ENCODE measurements at places on chromosomes 6 and 20.

GRCh38 chr6:119197271-119197670, 118.8 kb upstream of the FAM184A start:
- no peak for DNase-seq

GRCh38 chr6:118902726-118903125, 8.8 kb downstream of the ASF1A start:
- no peak for DNase-seq

DNA sequence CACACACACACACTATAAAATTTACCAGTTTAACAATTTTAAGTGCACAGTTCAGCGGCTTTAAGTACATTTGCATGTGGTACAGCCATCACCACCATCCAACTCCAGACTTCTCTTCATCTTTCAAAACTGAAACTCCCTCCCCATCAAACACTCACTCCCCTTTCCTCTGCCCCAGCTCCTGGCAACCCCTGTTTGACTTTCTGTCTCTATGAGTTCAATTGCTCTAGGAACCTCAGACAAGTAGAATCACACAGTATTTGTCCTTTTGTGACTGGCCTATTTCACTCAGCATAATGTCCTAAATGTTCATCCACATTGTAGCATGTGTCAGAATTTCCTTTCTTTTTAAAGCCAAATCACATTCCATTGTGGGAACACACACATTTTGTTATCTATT, 302.8 kb upstream of the FOXQ1 start:
- no peak for DNase-seq

DNA sequence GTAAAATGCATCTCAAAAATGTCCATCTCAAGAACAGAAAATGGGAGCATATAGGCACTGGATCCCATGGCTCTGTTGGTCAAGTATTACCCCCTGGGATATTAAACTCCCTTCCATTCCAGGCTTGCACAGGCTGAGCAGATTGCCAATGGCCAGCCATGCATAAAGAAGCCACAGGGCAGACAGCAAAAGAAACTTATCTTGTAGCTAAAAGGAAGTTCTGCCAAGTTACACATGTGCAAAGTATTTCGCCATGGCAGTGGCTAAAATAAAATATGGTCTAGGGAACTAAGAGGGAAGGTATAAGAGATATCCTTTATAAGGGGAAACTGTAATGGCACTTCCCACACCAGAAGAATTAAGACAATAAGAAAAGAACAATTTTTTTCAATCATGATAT, 415.6 kb upstream of the BTBD3 start:
- DNase-seq, result no peak

DNA sequence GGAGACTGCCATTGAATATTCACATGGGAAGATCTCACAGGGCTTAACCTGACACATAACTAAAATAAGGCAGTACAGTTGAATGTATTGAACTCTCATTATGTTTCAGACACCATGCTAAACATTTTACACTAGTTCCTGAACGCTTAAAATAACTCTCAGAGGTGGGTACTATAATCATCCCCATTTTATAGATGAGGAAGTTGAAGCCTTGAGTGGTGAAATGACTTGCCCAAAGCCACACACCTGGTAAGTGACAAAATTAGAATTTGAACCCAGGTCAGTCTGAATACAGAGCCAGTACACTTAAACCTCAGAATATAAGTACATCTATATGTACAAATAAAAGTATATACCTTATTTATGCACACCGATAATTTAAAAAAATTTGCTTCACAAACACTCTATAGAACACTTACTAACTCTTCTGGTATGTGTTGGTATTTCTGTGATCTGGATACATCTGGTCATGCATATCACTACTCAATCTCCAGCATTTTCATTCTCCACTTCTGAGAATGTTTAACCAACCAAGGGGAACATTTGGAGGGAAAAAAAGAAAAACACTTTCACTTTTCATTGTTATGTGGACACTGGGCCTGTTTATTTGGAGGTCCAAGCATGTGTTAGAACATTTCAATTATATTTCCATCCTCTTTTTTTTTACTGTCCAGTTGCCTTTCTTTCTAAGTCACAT, 4.6 kb upstream of the BICRAL start:
- DNase-seq, result no peak

DNA sequence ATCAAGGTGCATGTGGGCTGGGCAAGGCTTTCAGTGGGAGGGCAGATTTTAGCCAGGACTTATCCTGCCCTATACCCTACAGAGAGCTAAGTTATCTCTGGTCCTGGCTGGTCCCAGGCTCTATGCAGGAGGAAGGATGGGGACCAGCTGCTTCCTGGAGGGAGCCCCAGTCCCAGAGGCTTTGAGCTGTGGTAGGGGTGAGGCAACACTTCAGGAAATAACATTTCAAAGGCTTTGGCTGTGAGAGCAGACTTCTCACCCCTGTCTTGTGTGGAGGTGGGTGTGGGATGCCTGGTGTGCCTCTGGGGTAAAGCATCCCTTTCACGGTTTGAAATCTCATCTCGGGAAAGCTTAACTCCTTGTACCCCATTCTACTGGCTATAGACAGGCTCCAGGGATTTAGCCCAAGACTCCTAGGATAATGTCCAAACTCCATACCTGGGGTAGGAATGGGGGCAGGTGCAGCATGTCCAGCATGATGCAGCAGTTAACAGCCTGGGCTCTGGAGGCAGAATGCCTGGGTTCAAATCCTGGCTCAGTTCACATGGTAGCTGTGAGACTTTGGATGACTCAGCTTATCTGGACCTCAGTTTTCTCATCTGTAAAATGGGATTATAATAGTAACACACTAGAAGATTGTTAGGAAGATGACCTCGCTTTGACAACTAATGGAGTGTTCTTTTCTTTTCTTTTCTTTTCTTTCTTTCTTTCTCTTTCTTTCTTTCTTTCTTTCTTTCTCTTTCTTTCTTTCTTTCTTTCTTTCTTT, 27.5 kb upstream of the SIRPA start:
- no peak for DNase-seq

DNA sequence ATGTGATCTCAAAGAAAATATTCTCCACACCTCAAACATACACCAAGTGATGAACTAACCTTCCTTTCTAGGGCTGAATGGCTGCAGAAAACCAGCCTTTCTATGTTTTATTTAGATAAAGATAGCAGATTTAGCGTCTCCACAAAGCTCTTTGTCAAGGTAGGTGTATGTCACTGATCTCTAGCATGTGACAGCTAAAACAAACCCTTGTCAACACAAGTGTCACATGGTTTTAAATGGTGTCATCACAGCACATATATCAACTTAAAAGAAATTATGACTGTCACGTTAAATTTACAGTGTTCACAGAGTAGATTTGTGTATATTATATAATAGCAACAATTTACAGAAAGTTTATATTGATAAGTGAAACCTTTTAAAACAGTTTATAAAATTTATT, 58.3 kb downstream of the TENT5A start:
- DNase-seq, result no peak

- DNase-seq, result no peak
Observed at GRCh38 chr6:121441477-121441876, 6.0 kb downstream of the GJA1 start.

DNA sequence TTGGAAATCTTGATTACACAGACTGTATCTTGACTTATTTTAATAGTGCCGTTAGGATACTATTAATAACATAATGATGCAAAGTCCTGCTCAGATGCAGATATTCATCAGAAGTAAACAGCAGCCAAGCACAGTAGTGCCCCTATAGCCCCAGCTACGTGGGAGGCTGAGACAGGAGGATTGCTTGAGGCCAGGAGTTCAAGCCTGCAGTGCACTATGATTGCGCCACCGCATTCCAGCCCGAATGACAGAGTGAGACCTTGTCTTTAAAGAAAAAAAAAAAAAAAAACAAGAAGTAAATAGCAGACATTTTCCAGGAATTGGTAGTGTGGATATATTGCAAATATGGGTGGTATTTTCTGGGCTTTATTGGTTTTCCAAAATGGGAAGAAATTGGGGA, 61.8 kb downstream of the TULP4 start:
- no peak for DNase-seq

DNA sequence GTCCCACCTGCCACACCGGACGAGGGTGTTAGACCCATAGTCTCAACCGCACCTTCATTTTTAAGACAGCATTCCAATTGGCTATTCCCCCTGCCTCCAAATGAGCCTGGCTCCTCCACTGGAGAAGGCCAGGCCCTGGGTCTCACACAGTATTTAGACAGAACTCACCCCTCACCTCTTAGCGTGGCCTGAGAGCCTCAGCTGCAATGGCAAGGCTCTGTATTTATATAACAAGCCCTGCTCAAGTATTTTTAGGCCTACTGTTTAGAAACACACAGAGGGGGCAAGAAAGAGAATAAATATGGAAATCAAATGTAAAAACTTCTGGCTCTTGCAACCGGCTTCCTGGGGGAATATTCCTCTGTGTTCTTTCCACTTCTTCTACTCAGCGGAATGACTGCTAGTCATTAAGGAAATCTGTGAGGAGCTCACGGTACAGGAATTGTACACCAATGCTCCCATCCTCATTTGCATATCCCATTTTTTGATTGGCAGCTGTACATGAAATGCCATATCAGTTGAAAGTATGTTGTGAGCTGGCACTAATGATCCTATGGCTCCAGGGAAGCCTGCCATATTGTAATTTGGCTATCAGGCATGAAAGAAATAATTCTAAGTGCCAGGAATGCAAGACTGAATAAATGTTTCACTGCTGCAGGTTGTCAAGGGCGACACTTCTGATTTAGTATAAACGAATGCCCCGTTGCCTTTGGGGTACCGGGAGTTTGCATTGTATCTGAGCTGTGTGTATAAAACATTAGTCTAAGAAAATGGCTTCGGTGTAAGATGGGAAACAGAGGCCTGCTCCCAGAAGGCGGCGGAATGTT, 207.5 kb downstream of the ZNF217 start:
- DNase-seq, result no peak

DNA sequence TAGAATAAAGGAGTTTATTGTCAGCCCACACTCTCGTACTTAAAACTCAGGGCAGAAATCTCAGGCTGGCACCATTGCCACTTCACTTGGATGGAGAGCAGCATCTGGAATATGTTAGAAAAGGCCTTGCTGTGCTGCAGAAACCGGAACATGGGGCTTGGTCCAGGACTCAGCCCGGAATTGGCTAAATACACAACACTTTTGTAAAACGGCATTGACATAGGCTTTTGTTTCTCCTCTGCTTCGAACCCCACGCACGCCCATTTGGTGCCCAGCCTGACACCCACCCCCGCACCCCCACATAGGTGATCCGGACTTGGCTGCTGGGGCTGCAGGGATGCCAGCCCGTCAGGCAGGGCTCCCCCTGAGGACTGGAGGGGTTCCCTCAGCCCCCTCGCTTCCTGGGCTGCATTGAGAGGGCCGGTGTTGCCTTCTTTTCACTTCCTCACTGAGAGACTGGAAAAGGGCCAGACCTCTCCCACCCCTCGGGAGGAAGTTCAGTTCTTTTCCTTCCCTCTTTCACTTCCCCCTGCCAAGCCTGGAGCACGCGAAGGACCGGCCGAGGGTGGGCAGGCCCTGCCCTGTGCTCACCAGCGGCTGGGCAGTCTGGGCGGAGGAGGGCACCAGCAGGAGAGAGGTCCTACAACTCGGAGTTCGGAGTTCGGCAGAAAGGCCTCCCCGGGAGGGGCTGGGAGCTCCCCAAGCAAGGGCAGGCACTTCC, 17.9 kb upstream of the CST3 start:
- DNase-seq, result no peak

GRCh38 chr6:70241031-70241430, 61.9 kb downstream of the COL9A1 start:
- no peak for DNase-seq

DNA sequence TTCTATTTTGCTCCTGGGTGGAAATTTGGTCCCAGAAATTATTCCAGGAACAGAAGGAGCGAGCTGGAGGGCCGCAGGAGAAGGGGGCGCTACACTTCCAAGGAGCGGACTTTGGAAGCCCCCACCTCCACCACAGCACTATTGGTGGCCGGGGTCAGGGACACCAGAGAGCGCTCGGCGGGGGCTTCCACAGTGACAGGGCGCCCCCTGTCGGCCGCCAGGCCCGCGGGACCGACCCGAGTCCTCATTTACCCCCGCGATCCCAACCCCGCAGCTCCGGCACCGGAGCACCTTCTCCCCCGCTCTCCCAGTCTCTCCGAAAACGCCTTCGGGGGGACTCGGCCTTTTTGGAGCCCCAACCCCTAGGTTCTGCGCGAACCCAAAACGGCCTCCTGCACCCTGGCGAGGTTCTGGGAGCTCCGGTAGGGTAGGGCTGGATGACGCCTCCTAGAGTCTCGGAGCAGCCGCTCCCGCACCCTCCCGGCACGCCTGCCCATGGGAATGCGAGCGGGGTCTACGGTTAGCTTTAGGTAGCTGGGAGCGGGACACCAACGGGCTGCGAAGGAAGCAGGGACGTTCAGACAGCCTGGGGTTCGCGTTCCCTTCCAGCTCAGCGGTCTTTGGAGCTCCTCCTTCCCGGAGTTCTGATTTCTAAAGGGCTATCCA, 2.4 kb upstream of the FOXA2 start:
- no peak for DNase-seq

DNA sequence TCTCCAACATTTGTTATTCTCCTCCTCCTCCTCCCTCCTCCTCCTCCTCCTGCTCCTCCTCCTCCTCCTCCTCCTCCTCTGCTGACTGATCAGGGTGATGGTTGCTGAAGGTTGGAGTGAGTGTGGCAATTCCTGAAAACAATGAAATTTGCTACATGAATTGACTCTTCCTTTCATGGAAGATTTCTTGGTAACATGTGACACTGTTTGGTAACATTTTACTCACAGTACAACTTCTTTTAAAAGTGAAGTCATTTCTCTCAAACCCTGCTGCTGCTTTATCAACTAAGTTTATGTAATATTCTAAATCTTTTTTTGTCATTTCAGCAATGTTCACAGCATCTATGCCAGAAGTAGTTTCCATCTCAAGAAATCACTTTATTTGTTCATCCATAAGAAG, 543.0 kb downstream of the MAFB start:
- no peak for DNase-seq

DNA sequence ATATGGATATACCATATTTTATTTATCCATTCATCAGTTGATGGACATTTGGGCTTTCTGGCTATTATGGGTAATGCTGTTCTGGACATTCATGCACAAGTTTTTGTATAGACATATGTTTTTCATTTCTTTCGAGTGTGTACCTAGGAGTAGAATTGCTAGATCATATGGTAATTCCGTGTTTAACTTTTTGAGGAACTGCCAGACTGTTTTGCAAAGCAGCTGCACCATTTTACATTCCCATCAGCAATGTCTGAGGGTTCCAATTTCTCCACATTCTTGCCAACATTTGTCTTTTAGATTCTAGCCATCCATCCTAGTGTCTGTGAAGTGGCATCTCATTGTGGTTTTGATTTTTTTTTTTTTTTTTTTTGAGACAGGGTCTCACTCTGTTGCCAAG, 20.8 kb downstream of the SRC start:
- no peak for DNase-seq

GRCh38 chr6:1385129-1386037, 4.0 kb upstream of the FOXF2 start:
- no peak for DNase-seq

DNA sequence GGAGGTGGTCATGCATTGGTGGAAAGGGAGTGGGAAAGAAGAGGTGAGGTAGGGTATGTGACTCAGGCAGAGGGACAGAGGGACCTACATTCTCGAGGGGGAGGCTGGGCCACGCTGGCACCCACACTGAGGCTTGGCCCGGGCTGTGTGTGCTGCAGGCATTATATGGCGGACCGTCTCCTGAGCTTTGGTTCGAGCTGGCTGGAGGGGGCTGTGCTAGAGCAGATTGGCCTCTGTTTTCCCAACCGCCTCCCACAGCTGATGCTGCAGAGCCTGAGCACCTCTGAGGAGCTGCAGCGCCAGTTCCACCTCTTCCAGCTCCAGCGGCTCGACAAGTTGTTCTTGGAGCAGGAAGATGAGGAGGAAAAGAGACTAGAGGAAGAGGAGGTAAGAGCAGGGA, 23.4 kb downstream of the DNPH1 start:
- no peak for DNase-seq
